ENCODE measurements at places on chromosomes 2 and 18. TPM values are rescaled to one million over a fixed set of nuclear protein-coding genes. Genes with fewer than 3 reads are reported as not detected.

The SULT1C4 gene
- not detected for total RNA-seq

The NT5DC4 gene
- not detected for total RNA-seq

The ELAC1 gene
- total RNA-seq = 5.0 TPM

The LRP2 gene
- total RNA-seq = 0.02 TPM

The OLA1 gene
- total RNA-seq = 109 TPM

The STAT4 gene
- 3.6 TPM for total RNA-seq

The APOB gene
- total RNA-seq = 0.01 TPM

The IGFBP5 gene
- 0.17 TPM for total RNA-seq

The L3MBTL4 gene
- total RNA-seq = not detected

The TMEM247 gene
- total RNA-seq = not detected

Data from A549 treated with Hydrocortisone at 1 μM for 4 hours (cell line).